ENCODE measurements at places on chromosomes 7 and 10.

GRCh38 chr7:128351296-128352152, 7.8 kb upstream of the RBM28 start:
- no peak for DNase-seq

- DNase-seq: no peak
Observed at GRCh38 chr10:124205432-124205831, 112.0 kb upstream of the CHST15 start.

DNA sequence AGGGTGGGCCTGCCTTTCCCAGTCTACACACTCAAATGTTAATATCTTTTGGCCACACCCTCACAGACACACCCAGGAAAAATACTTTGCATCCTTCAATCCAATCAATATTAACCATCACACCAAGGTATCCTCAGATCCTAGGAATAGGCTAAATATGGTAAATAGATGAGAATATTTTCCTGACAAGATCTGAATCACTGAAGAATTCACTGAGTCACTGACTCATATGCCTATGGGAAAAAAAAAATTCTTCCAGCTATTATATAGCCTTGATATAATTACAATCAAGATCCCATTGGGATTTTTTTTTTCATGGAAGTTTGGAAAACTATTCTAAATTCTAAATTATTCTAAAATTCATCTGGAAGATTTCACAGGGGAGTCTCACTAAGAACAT, 65.8 kb downstream of the INHBA start:
- DNase-seq: no peak

DNA sequence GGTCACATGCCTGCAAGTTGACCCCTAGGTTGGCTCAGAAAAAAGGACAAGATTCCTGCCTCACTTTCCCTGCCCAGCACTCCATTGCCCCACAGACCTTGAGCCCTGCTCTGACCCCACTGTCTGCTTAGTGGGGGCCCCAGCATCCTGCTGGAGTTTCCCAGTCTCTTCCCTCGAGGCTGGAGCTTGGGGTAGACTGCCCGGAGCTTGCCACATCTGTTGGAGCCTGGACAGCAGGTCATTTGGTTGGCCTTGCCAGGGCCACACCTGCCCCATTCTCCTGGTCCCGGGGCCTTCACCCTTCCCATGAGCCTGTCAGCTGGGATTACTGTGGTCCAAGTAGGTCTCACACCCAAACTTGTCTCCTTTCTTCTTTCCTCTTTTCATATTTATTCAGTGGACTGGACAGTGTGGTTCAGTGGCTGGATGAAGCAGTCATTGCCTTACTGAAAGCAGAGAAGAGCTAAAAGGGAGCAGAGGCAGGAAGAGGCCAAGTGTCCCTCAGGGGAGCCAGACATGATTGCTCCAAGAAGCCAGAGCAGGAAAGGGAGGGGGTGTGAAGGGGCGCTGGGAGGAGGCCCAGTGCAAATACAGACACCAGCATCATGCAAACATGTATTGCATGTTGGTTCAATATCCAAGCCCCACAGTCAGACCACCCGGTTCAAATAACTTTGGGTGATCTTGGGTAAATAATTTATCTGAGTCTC, 56.2 kb upstream of the CACUL1 start:
- no peak for DNase-seq

GRCh38 chr7:22361320-22361719, 4.4 kb upstream of the RAPGEF5 start:
- DNase-seq: no peak

DNA sequence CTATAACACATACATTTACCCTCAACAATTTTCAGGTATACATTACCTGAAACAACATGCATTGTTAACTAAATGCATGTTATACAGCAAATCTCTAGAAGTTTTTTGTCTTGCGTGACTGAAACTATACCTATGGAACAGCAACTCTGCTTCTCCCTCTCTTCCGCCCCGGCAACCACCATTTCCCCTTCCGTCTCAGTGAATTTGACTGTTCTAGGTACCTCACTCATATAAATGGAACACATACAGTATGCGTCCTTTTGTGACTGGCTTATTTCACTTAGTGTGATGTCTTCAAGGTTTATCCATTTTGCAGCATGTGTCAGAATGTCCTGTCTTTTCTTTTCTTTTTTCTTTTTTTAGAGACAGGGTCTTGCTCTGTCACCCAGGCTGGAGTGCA, 22.5 kb downstream of the CALHM2 start:
- no peak for DNase-seq

DNA sequence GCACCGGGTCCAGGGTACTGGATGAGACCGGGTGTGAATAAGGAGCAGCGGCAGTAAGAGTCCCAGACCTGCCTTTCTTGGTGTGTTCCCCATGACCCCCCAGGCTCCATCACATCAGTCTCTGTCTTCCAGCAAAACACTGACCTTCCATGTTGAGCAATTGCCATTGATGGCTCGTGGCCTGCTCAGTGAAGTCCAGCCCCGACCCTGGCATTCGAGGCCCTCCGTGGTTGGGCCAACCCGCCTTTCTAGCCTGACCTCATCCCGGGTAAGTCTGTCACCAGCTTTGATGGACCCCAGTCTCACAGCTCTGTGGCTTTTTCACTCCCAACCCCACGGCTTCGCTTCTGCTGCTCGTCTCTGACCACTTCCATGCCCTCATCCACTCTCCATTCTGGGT, 6.4 kb downstream of the MMP21 start:
- no peak for DNase-seq

DNA sequence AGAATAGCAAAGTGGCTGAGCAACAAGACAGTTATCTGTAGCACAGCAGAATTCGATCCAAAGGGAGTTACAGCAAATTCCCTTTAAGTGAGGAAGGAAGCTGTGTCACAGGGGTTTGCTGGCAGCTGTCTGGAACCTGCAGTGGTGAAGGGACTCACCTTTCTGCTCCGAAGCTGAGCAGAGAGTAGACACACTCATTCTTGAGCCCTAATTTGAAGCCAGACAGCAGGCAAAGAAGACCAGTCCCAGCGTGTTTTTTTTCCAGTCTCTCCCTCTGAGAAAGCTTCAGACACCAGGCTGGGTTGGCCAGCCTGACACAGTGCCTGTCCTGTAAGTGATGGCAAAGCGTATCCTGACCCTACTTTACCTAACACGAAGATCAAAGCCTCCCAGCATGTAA, 210.7 kb downstream of the TRIL start:
- DNase-seq: no peak

DNA sequence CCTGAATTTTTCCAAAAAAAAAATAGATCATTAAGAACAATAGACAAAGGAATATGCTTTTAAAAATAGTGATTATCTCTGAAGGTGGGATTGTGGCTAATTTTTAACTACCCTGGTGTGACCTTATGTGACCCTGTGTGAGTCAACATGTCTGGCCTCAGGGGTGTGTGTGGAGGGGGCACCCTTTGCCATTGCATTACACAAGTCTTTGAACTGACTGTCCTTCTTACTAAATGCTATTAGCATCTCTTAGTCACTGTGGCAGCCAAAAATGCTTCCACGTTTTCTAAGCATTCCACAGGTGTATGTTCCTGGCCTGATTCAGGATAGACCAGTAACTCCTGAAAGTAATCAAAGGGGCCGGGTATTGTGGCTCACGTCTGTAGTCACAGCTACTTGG, 175.4 kb downstream of the MGMT start:
- peak; percentile 16 for DNase-seq

DNA sequence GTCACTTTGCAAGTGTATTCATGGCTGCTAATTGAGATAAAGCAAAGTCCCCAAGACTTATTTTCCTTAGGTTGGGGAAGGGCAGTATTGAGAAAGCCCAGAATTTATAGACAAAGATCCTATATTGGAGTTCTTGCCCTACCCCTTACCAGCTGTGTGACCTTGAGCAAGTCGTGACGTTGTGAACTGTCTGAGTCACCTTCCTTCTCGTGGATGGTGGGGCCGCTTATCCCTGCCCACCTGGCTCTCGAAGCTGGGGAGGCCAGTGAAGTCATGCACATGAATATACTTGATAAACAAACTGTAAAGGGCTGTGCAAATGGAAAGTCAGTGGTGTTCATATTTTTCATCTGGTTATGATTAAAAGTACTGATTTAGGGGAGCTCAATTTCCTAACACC, 127.4 kb downstream of the TACC2 start:
- DNase-seq: peak; percentile 38

DNA sequence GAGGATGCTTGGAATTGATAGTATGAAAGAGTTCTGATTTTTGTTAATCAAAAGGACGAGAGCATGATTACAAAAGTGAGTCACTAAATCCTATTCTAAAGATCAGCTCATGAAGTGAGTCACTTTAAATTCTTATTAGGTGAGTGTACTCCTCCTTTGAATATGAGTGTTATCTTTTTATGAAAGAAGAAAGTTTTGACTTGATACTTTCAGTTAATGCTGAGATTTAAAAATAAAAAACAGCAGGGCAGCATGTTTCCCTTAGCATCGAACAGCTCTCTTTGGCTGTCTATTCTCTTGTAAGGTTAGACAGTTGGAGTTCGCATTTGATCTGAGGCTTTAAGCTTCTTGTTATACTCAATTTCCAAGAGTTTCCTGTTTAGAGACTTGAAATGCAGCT, 222.0 kb downstream of the TWIST1 start:
- DNase-seq: peak; percentile 87

DNA sequence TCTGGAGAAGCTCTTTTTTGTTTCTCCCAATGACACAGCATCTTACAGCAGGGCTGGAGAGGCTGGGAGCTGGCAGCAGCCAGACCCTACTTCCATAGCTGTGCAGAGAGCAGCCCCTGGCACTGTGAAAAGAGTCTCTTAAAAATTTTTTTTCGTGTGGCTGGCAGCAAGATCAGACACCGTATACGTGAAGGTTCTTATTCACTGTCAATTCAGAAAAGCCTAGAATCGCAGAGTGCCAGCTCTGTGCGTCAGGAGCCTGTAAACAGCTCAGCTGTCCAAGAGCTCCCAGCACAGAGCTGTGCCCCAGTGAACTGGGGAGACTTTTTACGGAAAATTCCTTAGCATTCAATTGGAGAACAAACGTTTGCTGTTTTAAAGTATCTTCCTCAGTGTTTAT, 6.5 kb downstream of the BAG3 start:
- peak; percentile 52 for DNase-seq

GRCh38 chr7:3075441-3075840, 31.8 kb upstream of the CARD11 start:
- DNase-seq: no peak

GRCh38 chr10:19719284-19719683, 96.9 kb upstream of the PLXDC2 start:
- no peak for DNase-seq

GRCh38 chr7:31699050-31699449, 12.0 kb downstream of the PPP1R17 start:
- DNase-seq: no peak
